Activated naive CD4-positive, alpha-beta T cell treated with anti-CD3 and anti-CD28 coated beads for 36 hours (primary cell): ENCODE measurements at places on chromosomes 2 and 18.

DNA sequence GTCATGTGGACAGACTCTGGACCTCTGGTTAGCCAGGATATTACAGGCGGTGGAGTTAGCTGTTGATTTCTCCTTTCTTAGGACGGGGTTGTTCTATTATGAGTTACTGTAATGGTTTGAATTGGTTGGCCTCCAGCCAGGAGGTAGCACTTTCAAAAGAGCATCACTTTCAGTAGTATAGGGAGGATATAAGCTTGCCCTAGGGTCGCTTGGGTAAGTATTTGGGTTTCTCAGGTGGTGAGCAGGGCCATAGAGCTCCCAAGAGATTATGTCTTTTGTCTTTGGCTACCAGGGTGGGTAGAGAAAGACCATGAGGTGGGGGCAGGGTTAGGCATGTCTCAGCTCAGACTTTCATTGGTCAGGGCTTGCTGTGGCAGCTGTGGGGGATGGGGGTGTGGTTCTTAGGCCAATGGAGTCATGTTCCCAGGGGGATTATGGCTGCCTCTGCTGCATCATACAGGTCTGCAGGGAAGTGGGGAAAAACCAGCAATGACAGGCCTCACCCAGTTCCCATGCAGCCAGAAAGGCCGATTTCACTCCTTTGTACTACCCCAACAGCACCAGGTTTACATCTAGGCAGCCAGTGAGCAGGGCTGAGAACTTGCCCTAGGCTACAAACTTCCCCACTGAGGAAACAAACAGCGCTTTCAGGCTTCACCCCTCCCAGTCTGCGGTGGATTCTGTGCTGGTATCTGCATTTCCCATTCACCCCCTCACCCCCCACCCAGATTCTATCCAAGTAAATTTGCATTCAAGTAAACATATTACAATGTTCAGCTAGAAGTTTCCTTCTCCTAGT is 89.4 kb upstream of the SLC38A11 start:
- no peak for DNase-seq

- DNase-seq, result no peak
Observed at GRCh38 chr18:11740461-11740860, 51.4 kb downstream of the GNAL start.

DNA sequence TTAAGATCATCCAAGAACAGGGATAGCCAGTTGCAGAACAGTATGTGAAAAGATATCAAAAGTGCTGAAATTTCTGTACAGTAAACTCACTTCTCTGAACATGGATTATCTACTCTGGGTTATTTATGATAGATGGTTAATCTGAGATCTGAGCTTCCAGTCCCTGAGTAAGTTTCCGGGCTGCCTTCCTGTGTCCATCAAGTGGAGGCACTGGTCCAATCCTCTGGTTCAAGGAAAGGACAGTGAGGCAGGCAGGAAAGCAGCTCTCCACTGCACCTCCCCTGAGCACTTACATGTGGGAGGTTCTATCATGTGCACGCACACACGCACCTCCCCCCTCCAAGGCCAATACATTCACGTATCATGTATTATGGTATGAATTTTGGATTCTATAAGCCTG is 32.5 kb downstream of the GPR45 start:
- DNase-seq, result no peak

GRCh38 chr18:50186385-50186784 is 8.6 kb downstream of the MYO5B start:
- no peak for DNase-seq

GRCh38 chr2:222479859-222480258 is 55.5 kb downstream of the SGPP2 start:
- no peak for DNase-seq

DNA sequence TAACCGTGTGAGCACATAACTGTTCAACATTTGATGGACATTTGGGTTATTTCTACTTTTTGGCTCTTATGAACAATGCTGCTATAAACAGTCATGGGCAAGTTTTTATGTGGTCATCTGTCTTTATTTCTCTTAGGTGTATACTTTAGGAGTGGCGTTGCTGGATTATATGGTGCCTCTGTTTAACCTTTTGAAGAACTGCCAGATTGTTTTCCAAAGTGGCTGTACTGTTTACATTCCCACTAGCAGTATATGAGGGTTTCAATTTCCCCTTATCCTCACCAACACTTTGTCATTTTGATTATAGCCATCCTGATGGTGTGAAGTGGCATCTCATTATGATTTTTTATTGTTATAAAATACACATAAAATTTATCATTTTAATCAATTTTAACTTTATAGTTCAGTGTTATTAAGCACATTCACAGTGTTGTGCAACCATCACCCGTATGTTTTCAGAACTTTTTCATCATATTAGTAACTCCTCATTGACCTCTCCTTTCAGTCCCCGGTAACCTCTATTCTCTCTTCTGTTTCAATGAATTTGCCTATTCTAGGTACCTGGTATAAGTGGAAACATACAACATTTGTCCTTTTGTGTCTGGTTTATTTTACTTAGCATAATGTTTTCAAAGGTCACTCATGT is 55.4 kb downstream of the EML4 start:
- DNase-seq, result no peak

- peak; percentile 66 for DNase-seq
Observed at GRCh38 chr2:237731663-237732062, 66.9 kb upstream of the RBM44 start.

GRCh38 chr2:217383620-217384019 is 523.8 kb upstream of the TNP1 start:
- DNase-seq, result no peak

DNA sequence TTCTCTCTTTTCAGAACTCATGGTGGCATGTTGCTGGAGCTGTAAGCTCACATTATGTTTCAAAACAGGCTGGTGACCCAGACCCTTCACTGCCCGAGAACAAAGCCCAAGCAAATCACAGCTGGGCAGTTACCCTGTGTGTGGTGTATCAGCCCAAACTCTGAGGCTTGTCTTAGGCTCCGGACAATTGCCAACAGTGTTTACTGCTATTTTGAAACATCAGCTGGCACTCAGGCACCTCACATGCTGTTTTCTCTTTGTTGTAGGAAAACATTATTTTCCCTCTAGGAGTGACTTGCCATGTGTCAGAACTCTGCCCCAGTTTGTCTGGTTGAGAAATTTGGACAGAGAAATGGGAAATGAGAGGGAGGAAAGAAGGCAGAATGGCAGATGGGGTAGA is 237.6 kb upstream of the APCDD1 start:
- DNase-seq, result no peak

- no peak for DNase-seq
Observed at GRCh38 chr18:79227621-79228020, 158.4 kb downstream of the ATP9B start.

- peak; percentile 41 for DNase-seq
Observed at GRCh38 chr2:207240649-207241048, 74.9 kb upstream of the KLF7 start.

- no peak for DNase-seq
Observed at GRCh38 chr2:4551691-4552474, 848.5 kb downstream of the DCDC2C start.

GRCh38 chr2:105959357-105959756 is 214.6 kb downstream of the NCK2 start:
- no peak for DNase-seq

DNA sequence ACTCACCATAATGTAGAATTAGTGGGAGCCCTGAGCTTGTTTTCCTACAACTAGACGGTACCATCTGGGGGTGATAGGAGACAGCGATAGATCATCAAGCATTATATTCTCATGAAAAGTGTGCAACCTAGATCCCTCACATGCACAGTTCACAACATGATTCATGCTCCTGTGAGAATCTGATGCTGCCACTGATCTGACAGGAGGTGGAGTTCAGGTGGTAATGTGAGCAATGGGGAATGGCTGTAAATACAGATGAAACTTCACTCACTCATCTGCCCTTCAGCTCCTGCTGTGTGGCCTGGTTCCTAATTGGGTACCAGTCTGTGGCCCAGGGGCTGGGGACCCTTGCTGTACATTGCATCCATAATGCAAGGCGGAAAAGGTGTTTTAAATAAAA is 60.7 kb downstream of the USP34 start:
- no peak for DNase-seq

GRCh38 chr18:79799619-79800370 is 2.1 kb downstream of the KCNG2 start:
- no peak for DNase-seq

DNA sequence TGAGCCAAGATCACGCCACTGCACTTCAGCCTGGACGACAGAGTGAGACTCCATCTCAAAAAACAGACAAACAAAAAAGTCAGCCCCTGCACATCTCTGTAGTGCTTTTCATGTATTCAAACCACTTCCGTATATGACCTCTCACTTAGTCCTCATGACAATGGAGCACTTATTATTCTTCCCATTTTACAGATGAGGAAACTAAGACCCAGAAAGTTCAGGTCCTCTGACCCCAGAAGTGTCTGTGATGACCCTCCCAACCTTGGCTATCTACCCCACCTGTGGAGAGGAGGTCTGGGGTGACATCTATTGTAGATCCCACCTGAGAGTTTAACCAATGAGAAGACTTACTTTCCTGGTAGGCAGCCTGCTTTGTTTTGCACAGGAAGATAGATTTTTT is 21.6 kb upstream of the MAPRE3 start:
- no peak for DNase-seq

DNA sequence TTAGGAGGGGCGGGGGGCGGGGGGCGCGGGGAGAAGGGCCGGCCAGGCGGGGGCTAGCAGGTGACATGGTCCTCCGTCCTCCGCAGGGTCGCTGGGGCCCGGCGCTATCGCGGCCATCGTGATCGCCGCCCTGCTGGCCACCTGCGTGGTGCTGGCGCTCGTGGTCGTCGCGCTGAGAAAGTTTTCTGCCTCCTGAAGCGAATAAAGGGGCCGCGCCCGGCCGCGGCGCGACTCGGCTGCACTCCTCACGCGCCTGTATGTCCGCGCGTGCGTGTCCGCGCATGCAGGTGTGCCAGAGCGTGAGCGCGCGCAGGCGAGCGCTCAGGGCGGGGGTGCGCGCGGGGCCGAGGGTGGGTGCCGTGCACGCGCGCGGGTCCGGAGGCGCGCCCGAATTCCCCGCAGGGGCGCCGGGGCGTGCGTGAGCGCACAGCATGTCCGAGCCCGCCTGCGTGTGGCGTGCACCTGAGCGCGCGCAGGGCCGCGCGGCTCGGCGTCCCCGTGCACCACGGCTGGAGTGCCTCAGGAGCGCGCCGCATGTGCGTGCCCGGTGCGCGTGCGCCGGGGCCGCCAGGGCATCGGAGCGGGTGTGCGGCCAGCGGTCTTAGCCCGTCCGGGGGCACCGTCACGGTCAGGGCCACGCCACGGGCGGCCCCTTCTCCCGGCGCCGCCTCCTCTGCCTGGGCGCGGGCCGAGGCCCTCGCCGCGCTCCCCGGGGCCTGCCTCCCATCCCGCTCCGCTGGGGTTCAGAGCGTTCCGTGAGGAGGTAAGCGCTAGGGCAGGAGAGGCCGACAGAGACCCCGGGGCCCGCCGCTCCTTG is 6.3 kb downstream of the SNORC start:
- DNase-seq, result peak; percentile 19

DNA sequence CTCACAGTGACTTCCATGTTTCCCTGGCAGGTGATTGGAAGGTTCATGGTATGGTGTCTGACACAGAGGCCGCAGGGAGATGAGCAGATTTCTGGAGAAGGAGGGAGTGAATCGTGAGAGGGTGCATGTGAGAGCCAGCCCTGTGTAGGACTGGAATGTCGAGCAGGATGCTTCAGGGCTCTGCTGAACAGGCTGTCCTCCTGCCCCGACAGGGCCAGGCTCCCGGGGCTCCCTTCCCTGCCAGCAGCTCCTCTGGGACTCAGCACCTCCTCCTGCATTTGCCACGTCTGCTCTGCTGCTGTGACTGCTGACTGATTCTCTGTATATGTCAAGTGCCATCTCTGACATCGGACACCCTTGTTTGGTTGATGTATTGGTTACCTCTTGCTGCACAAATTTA is 38.5 kb upstream of the INHBB start:
- DNase-seq, result no peak

DNA sequence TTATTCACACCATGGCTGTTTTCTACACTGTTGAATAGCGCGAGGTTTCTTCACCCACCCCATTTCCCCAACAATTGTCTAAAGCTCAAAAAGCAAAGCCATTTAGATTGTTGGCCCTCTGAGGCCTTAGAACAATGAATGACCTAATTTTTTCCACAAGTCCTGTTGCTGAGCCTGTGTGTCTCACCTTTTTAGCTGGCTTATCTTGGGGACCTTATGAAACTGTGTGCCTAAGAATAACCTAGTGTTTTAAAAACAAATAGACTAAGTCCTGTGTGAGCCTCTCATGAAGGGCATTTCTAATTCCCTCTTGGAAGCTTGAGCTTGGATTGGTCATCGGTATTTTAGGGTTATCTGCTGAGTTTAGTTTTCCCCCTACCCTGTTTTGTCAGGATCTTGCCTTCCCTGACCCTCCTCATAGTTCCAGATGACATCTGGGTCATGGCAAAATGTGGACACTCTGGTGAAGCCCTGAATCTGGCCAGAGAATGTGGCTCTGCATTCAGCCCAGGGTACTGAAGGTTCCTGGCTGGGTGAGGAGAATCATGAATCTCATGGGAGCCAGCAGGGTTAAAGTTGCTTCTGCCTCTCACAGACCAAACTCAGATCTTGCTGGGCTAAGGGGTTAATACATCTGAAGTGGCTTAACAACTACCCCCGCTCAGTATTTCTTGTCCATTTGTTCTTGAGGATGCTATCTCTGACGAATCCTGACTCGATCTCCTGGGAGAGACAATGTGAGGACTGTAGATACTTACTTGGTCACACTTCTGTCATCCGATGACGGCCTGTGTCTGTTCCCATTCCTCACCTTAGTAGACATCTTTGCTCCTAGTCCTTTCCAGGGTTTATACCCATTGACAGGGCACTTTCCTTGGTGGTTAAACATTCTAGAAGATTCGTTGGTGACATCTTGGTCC is 104.2 kb upstream of the MAP4K3 start:
- DNase-seq, result no peak

DNA sequence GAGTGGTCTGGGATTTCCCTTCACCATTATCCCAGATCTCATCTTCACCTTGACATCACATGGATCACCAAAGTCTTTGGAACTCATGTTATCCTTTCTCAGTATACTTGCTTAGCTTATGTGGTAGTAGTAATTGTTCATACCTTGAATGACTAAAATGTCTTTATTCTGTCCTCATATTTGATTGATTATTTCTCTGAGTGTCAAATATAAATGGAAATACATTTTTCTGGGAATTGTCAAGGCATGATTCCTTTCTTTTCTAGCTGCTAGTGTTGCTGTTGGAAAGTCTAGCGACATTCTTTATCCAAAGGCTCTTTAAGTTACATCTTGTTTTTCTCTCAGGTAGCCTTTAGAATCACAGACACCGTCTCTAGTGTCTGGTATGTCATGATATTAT is 334.4 kb downstream of the CMPK2 start:
- DNase-seq, result no peak

DNA sequence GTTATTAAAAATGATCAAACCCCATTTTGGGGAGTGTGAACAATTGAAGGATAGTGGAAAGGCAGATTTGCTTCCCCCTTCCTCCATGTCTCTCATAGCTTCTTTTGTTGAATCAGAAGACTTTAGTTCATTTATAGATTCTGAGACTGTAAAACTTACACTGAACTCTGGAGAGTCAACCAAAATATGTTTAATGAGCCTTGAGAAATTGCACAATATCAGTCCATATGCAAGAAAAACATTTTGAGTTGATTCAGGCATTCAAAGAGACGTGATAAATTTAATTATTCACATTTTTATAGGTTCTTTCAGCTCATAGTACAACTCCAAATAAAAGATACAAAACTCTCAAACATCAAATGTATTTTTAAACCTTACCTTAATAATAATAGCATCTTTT is 354.4 kb upstream of the SPRED2 start:
- no peak for DNase-seq

GRCh38 chr2:187013058-187013457 is 164.1 kb upstream of the ZSWIM2 start:
- DNase-seq, result no peak

GRCh38 chr2:139864821-139865302 is 1084.7 kb upstream of the NXPH2 start:
- no peak for DNase-seq

- DNase-seq, result peak; percentile 35
Observed at GRCh38 chr2:221518201-221518934, 53.7 kb downstream of the EPHA4 start.
